CD4-positive, alpha-beta T cell treated with Interleukin-6 for 4 hours (primary cell): ENCODE measurements at places on chromosomes 5 and 9.

DNA sequence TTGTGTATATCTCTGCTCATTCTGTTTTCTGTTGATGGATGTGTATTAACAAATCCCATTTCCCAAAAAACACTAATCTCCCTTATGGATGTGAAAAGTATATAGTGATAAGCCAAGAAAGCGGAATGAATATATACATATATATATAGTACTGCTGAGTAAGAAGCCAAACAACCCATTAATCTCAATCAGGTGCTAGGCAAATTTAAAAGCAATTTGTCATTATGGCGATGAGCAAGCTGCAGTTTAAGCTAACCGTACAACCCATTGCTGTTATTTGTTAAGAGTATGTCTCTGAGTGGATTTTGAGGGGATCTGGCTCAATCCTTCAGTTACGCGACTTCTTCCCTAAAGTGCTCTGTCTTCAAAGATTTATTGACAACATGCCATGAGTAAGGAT lies 640.4 kb upstream of the ARRDC3 start:
- DNase-seq: no peak

DNA sequence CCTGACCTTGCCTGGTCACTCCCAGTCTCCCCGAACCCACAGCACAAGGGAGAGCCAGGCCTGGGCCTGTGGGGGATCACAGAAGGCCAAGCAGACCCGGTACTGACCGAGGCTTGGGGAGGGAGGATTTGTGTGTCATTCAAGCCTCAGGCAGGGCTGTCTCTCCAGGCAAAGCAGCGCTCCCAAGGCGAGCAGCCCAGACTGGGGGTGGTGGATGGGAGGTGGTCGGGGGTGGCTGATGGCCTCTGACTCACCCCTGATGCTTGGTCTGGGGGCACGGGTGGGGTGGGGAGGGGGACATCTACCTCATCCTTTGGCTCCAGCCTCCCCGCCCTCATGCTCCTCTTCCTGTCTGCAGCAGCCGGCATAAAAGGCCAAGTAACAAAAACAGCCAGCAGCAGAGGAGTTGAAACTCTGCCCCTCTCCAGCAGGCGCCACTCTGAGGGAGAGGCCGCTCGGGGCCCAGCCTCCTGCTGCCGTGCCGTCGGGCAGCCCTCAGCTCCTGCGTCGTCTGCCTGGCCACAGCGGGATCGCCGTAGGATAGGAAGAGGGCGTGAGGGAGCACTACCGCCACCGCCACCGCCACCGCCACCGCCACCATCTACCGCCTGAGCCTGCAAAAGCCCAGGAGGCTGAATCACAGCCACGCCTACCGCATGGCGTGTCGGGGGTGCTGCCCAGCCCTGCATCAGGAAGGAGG lies 166.0 kb downstream of the OLFM1 start:
- DNase-seq: no peak

DNA sequence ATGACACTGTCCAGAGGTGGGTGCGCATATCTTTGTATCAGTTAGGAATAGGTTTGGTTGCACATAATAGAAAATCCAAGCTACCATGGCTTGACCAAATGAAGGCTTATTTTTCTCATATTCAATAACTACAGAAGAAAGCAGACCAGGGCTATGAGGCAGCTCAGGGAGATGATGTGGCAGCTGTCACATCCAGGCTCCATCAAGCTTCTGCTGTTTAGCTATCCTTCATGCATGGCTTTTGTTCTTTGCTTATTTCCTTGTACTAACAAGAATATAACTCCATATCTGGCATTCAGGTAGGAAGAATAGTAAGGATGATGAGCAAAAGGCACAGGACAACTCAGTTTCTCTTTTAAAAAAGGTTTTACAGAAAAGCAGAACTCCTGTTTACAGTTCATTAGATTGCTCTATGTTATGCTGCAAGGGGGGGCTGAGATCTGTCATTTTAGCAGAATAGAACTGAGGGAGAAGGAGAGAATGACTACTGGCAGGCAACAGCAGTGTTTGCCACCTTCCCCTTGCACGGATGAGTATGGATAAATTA lies 336.1 kb downstream of the MLLT3 start:
- no peak for DNase-seq

- DNase-seq: no peak
Measured at GRCh38 chr5:135430135-135430437, 17.1 kb downstream of the DCANP1 start.

GRCh38 chr5:179318221-179318955 lies 26.9 kb downstream of the ADAMTS2 start:
- DNase-seq: no peak

GRCh38 chr5:54021431-54022164 lies 288.8 kb downstream of the ARL15 start:
- no peak for DNase-seq

DNA sequence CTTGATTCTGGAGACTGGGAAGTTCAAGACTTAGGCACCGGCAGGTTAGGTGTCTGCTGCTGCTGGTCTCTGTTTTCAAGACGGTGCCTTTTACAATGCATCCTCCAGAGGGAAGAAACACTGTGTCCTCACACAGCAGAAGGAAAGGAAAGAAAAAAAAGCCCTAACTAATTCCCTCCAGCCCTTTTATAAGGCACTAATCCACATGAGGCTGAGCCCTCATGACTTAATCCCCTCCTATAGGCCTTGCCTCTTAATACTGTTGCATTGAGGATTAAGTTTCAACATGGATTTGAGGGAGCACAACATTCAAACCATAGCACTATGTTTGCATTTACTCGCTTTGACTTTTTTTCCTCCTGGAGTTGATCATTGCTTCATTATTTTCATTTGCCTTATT lies 585.9 kb downstream of the TLR4 start:
- DNase-seq: no peak

DNA sequence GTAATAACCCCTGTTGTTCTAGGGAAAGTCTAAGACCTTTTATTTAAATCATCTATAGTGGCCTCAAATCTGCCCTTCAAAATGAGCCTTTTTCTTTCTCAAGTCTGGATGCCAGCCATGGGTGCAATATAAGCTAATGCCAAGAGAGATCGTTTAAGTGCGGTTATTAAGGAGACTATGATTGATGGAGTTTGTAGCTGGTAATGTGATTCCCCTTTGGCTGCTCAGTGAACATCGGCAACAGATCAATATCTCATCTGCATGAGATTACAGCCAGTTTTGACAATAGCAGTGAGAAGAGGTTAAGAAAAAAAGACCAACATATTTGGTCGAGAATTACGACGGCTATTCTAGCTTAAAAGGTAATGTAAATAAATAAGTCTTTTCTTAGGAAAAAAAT lies 1049.4 kb upstream of the NUDT12 start:
- DNase-seq: no peak

GRCh38 chr5:106418196-106418595 lies 1252.5 kb downstream of the EFNA5 start:
- no peak for DNase-seq
